ENCODE measurements at places on chromosomes 1 and 21.

DNA sequence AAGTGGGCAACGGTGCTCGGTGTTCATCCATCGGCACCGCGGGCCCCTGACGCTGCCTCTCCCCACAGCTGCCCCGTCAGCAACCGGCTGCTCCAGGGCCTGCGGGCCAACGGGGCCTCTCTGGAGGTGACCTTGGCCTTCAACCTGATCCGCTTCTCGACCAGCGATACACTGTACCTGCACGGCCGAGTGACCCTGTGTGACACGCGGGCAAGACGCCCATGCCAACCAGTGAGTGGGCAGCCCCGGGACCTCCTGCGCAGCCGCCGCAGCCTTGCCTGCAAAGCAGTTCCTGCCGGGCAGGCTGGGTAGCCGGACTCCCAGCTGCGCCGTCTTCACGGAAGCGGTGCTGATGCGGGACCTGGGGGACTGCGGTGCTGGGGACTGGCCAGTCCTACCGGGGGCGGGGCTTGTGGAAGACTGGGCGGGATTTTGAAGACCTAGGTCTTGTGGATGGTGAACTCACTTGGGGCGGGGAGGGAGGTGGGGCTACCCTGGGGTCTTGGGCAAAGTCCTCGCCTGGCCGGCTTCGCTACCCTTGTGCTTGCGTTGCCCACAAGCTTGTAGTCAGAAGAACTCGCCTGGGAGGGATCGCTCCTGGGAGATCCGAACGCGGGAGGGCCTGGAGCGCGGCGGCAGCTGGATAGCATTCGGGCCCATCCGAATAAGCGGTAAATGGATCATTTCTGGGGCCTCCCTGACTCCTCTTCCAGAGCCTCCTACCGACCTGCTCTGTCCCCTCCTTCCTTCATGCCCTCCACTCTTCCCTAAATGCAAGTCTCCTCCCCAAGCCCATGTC, 8.8 kb upstream of the CEP85 start:
- DNase-seq, result peak; percentile 46

DNA sequence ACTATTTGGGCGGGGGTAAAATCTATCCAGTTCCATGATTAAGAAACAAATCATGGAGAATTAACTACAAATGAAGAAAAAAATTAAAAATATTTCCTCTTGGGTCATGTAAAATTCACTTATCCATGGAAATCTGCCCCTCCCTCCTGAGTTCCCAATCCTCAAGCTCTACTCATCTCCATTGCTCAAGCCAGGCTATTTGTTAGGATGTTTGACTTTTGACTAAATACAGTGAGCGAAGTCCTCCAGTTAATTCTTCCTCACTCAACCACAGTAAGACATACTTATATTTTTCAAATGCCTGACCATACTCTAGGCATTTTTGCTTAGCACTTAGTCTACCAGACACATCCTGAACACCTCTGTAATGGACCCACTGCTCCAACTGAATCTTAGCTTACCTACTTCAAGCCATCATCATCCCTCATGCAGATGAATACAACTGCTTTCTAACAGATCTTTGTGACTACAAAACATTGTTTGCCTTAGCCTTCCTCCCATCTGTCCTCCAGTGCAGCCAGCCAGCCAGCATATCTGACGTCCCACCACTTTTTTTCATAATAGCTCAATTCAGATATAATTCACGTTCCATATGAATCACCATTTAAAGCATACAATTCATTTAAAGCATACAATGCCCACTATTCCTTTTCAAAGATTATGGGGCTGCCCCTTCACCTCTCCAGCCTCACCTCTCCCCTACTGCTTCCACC, 154.2 kb downstream of the RERE start:
- no peak for DNase-seq

GRCh38 chr1:18676332-18676781, 45.7 kb downstream of the PAX7 start:
- no peak for DNase-seq

DNA sequence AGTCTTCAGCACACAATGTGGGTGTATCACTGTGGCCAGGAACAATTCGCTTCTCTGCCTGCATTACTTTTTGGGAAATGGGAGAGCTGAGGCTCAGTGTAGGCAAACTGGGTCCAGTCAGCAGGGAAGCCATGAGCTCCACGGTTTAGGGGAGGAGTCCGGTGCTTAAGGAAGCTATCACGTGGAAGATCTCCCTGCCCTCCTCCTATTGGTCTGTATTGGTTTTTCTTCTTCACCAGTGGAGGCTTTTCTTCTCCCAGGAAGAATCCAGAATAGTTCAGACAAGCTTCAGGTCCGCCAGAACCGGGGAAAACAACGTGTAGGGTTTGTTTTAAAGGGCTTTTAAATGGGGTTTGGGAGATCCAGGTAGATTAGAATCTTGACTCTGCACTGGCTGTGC, 156.2 kb upstream of the CAMK1G start:
- no peak for DNase-seq

DNA sequence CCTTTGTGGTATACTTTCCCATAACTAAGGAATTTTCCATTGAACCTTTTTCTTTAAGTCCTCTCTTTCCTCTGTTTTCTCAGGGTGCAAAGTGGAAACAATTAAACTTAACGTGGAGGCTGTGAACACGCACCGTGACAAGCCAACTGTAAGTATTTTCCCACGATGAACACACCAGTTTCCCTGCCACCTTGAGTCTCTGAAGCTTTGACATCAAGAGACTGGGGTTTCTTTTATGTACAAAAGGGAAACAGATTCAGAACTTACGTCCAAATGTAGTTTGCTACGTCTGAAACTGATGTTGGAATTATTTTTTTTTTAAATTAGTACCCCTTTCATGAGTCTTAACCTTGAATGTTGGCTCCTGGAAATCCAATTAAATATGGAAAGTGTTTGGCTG, 17.2 kb upstream of the C4BPB start:
- DNase-seq, result no peak

DNA sequence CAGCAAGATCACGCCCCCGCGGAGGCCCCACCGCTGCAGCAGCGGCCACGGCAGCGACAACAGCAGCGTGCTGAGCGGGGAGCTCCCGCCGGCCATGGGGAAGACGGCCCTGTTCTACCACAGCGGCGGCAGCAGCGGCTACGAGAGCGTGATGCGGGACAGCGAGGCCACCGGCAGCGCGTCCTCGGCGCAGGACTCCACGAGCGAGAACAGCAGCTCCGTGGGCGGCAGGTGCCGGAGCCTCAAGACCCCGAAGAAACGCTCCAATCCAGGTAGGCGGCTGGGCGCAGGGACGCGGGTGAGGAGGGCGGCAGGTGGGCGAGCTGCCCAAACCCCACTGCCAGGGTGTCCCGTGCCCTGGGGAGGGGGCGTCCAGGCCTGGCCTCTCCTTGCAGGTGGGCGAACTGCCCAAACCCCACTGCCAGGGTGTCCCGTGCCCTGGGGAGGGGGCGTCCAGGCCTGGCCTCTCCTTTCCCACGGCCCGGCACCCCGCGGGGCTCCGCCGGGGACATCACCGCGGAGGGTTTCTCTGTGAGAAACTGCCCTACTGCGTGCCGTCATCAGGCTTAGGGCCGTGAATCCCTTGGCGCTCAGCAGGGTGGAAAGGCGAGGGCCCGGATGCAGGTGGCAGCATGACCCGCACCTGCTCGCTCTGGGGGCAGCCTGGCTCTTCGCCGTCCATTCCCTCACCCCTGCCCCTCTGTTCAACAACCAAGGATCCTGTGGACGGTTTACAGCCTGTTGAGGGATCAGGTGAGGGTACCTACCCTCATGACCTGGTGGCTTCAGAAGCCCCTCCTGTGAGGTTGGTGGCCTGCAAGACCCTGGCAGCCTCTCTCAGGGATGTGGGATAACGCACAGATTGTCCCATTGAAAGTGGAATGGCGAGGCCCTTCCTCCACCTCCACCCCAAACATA, 534.0 kb downstream of the KIF26B start:
- DNase-seq, result no peak

DNA sequence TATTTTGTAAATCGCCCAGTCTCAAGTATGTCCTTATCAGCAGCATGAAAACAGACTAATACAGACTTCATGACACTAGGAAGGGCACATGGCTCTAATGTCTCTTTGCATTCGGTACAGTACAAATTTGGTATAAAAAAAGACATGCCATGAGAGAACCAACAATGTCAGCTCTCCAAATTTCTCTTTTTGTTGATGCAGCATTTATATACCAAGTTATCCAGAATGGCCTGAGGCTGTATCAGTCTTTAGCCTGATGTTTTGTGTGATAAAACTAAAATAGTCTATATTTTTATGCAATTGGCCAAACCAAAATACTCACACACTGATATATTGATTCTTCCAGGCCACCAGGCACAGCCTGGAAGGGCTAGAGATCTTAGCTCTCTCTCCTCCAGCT, 124.3 kb upstream of the SAMSN1 start:
- DNase-seq, result no peak
